ENCODE measurements at places on chromosomes 13 and 19. TPM values are rescaled to one million over a fixed set of nuclear protein-coding genes. Genes with fewer than 3 reads are reported as not detected.

GRCh38 chr13:76925115-76925514 is 23.2 kb upstream of the ACOD1 start:
- DNase-seq = no peak

Gene ZNF77
- 9.7 TPM for polyA plus RNA-seq

Gene KLK8
- 3.9 TPM for polyA plus RNA-seq

Gene PRR36
- 5.9 TPM for polyA plus RNA-seq

GRCh38 chr19:34408411-34408810 is 4.2 kb downstream of the PDCD2L start:
- no peak for DNase-seq

Gene SARS2
- polyA plus RNA-seq = 56.4 TPM

All from left kidney (tissue), 8 donors.